D341Med (cell line): ENCODE measurements at places on chromosomes 11 and 22.

DNA sequence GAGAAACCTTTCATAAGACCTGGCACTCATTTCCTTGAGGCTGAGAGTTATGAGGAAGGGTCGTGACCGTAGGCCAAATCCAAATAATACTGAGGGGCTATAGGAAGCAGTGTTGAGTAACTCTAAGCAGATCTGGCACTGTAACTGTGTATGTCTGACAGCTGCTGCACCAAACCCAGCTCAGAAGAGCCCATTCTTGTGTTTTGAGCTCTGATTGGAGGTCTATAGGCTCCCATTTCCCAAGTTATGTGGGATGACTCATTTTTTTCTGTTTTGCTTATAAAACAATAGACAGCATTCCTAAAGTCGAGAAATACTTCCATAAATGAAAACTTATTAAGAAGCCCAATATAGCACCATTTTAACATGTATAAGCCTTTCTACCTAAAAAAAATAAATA is 645.8 kb downstream of the DLG2 start:
- DNase-seq = no peak

DNA sequence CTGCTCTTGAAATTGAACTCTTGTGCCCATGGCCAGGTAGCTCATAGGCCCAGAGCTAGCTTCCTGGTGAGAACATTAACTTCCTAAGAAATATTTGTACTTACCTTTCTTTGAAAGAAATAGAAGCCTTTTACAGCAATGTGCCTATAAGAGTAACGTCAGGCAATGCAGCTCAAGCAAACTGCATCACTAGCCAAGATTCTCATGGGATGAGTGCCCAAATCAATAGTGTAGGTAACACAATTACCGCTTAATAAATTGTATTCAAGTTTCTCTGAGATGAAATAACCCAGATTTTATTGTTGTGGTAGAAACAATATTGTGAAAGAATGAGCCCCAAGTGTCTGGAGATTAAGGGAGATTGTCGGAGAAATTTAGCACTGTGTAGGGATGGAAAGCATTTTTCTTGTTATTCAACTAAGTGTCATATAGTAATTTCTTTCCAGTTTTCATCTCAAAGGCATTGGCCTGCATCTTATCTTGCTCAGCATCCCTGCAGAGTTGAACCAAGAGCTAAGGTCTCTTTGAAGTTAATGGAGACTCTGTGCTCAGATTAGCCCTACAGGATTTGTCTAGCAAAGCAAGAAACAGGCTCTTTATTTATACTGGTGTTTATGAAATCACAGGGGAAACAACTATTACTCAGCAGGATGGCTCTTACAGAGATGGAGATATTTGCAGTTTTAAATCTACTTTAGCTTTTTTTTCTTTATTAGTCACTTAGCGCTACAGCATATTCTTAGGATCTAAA is 321.0 kb upstream of the PDGFD start:
- no peak for DNase-seq

- DNase-seq = no peak
Measured at GRCh38 chr11:27228232-27228905, 134.6 kb downstream of the CCDC34 start.

GRCh38 chr22:38867471-38868285 is 4.3 kb downstream of the CBX6 start:
- DNase-seq = no peak

DNA sequence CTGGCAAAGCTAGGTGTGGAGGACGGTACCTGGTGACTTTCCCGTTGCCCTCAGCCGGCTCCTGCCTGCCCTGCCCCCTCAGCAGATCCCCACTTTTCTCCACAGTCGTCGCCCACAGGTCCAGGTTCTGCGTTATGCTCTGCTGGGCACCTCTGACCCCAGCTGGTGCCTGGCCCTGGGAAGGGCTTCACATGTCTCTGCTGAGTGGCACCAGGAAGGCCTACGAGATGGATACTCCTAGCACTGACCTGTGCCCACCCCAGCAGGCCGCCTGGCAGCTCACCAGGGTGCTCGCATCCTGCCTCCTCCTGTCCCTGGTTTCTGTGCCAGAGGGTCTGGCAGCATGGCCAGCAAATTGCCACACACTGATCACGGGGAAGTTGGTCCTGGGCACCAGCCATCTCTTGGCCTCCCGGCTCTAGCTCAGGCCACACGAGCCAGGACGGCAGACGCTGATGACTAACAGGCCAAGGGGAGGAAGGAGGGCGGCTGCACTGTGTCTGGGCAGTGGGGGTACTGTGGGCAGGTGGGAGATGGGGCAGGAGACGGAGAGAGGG is 13.8 kb downstream of the CARS1 start:
- DNase-seq = no peak
